ENCODE measurements at places on chromosomes 2 and 18.

DNA sequence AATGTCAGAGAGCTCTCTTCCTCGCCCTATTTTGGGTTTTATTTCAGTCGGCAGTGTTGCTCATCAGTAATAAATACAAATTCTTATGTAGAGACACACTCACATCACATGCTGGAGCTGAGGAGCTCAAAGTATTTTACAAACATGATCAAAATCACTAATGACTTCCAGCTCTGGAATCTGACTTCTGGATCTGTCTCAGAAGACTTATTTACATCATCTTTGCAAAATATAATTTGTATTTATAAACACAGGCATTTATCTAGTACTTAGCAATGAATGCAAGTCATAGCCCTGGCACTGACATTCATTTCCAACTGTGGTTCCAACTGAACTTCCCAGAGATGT lies 327.1 kb downstream of the NCKAP5 start:
- peak; percentile 65 for DNase-seq

DNA sequence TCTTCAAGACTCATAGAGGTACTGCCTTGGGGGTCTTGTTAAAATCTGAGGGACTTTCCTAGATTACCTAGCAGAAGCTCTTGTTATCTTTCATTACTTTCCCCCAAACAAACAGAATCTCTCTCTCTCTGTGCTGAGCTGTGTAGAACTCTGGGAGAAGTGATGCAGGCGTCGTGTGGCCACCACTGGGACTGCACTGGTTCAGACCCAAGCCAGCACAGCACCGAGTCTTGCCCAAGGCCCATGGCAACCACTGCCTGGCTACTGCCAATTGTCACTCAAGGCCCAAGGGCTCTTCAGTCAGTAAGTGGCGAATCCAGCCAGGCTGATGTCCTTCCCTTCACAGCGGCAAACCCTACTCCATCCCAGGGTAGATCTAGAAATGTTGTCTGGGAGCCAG lies 28.6 kb downstream of the PPP1R1C start:
- DNase-seq, result no peak

DNA sequence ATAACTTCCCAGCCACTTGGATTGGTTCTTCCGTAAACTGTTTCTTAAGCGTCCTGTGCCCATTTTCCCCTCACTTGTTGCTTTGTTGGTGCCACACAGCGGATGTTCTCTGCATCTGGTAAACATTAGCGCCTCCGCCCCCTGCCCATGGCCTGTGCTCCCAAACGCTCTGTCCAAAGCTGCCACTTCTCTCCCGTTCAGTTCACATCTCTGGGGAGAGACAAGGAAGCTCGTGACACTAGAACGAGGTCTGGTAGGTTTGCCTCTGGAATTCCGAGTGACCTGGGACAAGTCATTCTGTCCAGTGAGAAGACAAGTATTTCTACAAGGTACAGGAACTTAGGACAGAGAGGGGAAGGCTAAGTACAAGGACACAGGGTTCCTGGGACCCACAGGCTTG lies 9.4 kb downstream of the COPS9 start:
- DNase-seq, result no peak

GRCh38 chr2:64858541-64859311 lies 130.5 kb upstream of the SLC1A4 start:
- DNase-seq, result no peak

- DNase-seq, result peak; percentile 49
Measured at GRCh38 chr2:198374375-198375082, 570.1 kb downstream of the PLCL1 start.

DNA sequence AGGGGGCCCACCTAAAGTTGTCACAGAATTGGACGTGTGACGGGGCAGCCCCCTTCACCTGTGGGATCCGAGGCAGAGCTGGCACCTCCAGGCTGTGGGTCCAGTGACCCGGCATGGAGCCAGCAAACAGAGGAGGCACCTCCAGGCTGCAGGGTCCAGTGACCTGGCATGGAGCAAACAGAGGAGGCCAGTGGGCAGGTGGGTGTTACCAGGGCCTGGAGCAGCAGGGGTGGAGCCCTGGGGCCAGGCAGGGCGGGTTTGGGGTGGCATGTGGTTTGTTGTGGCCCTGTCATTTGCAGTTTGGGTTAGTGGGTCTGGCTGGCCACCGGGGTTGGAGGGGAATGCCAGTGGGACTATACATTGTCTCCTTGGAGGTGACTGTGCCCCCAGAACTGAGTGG lies 68.2 kb downstream of the HPCAL1 start:
- no peak for DNase-seq

GRCh38 chr18:75483662-75484061 lies 56.2 kb upstream of the SMIM21 start:
- DNase-seq, result no peak

DNA sequence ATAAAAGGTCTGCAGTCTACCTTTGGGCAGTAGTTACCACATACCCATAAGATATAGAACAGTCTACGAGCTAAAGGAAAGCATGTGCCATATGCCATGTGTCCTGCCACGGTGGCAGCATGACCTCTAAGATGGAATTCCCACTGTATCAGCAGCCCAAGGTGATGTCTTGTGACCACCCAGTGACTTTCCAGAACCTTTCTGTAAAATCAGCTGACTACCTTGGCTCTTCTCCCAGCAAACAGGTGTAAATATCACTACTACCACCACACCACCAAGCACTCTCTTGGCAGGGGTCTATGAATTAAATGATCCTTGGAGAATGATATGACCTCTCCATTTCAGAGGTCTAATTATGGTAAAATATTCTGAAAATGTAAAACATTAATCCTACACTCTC lies 99.6 kb downstream of the METTL8 start:
- DNase-seq, result no peak

- no peak for DNase-seq
Measured at GRCh38 chr18:33712719-33713118, 134.7 kb downstream of the ASXL3 start.

DNA sequence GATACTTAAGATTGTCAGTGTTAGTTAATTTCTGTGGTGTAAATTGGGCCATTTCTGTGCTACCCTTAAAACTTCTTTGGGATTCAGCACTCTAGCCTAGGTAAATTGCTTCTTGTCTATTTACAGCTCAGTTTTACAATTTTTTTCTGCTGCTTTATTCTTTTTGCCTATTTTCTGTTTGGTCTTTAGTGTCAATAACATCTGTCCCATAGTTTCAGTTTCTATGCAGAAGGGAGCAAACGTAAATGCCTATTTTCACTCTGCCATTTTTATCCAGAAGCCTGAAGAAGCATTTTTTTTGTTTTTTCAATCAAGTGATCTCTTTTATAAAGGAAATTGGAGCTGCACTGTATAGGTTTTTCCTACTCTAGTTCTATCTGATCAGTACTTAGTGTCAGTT lies 564.9 kb upstream of the MEX3C start:
- no peak for DNase-seq

- DNase-seq, result no peak
Measured at GRCh38 chr18:43952398-43952797, 675.1 kb upstream of the SYT4 start.

- no peak for DNase-seq
Measured at GRCh38 chr2:217016796-217017419, 157.0 kb upstream of the TNP1 start.

DNA sequence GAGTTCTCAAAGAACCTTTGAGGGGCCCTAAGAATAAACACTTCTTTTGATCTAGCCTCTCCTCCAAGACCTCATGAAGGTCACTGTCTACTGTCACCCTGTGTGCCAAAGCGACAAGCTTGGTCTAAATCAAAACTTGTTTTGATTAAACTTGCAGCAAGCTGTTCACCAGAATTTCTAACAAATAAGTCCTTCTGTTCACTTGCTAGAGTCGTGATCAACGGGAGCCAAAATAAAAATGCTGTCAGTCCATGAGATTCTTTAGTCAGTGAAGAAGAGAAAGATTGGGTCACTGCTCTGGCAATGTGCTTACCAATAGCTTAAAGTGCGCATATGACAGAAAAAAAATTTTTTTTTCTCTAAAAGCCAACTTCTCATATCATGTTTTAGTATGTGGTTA lies 53.9 kb upstream of the GALNT5 start:
- no peak for DNase-seq

DNA sequence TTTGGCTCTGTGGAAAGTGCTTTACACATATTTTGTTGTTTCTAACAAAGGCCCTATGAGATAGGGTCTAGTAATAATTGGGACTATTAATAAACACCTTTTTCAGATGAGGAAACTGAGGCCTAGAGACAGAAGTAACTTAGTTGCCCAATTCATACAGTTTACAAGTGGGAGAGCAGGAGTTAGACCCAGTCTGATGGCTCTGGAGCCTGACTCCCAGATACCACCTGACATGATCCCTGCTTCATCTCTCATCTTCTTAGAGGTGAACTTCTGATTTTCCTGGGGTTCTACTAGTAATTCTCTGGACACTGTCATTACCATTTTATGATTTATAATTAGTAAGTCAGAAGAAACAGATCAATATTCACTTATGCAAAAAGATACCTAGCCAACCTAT lies 49.1 kb upstream of the OTX1 start:
- DNase-seq, result no peak

- DNase-seq, result peak; percentile 70
Measured at GRCh38 chr18:23716516-23716915, 27.3 kb downstream of the LAMA3 start.

GRCh38 chr18:48900469-48900868 lies 50.3 kb downstream of the SMAD7 start:
- DNase-seq, result no peak

DNA sequence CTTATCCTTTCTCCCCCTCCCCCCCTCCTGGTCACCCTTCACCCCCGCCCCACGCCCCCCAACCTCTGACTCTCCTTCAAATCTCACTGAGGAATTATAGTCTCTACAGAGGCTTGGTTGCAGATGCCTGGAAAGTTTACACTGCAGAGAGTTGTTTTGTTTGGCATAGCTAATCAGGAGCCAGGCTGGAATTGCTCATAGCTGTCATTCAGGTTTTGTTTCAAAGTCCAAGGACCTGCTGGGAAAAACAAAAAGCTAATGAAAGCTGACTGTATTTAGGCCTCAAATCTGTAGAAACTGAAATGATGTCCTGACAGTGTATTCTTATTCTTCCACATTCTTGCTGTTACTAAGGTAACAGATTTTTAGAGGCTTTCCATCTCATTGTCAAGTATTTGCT lies 22.6 kb downstream of the GREB1L start:
- DNase-seq, result no peak

- peak; percentile 80 for DNase-seq
Measured at GRCh38 chr2:160293391-160294091, 93.5 kb upstream of the ITGB6 start.

DNA sequence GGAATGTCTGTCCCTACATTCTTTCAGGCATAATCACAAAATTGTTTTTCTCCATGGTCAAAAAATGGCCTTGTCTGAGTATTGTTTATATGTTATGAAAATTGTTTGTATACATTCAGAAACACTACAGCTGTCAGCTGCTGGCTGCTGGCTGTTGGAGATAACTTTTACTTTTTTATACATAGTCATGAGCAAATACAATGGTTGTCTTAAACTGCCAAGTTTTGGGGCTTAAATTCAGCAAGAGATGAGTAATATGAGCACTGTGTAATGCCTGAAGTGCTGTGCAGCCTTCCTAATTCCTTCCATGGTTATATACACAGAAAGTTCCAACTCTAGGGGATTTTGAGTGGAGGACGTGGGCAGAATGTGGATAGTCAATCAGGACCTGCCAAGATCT lies 168.9 kb upstream of the RMP24 start:
- DNase-seq, result no peak

- DNase-seq, result no peak
Measured at GRCh38 chr2:28377195-28377816, 15.4 kb upstream of the FOSL2 start.

DNA sequence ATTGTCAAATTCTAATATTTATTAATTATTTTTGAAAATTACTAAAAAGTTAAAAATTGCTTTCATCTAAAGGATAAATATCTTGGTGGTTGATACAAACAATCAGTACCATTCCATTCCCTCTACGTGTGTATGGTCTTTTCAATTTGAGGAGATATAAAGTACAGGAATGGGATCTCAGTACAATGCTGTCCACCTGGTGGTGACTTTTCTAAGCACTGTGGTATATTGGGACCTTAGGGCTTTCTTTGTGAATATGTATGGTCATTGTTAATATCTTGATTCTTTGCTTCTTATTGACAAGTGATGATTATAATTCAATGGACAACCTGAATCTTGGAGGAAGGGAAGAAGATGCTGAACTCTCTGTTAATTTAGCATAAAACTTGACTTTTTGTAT lies 83.1 kb downstream of the NBEAL1 start:
- DNase-seq, result no peak

- DNase-seq, result no peak
Measured at GRCh38 chr2:229798446-229799155, 84.2 kb upstream of the DNER start.

DNA sequence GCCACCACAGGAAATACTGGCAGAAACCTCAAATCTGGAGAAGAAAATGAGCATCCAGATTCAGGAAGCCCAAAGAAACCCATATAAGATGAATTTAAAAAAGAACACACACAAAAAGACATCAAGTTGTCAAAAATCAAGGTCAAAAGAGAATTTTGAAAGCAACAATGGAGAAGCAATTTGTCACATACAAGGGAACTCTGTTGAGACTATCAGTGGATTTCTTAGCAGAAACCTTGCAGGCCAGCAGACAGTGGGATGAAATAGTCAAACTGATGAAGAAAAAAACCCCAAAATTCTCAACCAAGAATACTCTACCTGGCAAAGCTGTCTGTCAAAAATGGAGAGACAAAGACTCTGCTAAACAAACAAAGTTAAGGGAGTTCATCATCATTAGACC lies 272.6 kb downstream of the ADCYAP1 start:
- no peak for DNase-seq

DNA sequence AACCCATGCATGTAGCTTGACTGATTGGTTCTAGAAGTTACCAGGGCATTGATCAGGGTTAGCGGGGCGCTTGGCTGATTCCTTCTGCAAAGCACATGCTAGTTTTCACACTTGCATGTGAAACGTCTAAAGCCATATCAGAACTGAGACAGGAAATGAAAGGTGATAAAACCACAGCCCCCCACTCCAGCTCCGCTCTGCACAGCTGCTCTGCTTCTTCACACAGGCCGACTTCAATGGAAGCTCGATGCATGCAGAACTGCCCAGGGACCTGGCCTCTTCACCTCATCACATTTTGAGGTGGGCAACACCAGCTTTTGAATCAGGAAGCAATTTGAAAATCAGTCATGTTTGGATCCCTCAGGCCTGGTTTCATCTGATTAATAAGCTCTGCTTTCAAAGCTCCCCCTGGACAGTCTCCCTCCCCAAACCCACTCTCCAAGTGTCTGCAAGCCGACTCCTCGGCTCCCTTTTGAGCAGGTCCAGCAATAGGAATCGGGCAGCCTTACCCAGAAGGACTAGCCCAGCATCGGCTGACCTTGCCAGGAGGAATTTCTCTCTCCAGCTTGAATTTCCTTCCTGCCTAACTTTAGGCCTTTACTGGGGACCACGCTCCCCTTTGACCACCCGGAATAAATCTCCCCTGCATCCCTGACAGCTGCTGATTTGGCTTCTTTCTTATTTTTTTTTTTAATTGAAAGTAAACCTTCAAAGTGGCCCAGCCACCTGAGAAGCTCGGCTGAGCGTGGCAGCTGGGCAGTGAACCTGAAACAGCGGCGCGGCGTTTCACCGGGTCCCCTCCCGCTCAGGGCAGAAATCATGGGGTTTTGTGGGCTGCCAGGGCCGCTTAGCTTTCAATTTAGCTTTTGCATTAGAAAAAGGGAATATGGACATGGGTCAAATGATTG lies 31.7 kb downstream of the HRH4 start:
- DNase-seq, result no peak

All from AG08395 (cell line).